ENCODE measurements at places on chromosomes 7 and 10.
A peak's percentile ranks its signal among the peaks of the same experiment; 100 is the strongest.

DNA sequence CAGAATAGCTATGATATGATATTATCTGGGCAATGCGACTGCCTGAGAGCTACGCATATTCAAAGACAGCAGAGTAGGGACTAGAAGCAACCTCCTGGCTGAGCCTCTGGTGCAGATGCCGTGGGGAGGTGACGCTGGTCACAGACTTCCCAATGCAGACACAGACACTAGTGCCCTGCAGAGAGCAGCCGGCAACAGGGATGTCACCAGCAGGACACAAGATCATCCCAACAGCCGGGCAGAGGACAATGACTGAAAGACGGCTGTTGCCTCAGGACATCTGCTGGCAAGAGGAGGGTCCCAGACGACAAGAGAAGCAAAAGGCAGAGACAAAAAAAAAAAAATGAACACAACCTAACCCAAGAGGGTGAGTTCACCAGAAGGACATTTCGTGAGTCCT is 104.6 kb downstream of the CALN1 start:
- no peak for DNase-seq

GRCh38 chr10:124168581-124168980 is 75.2 kb upstream of the CHST15 start:
- no peak for DNase-seq

DNA sequence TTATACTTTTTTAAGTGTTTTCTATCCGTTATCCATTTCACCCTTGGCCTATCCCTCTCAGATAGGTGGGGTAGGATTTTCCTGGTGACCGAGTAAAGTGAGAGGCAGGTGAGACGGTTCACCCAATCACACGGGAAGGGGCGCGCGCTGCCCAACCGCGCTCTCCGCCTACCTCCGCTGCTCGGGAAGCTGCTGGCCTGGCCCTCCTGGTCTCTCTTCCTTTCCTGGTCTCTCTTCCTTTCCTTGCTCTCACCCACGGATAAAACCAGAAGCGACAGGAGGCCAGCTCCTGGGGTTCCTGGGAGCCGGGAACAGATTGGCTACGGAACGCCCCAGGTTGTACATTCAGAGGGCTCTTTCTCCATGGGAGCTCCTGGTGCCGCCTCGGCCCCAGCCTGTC is 14.3 kb upstream of the ZNF212 start:
- no peak for DNase-seq

DNA sequence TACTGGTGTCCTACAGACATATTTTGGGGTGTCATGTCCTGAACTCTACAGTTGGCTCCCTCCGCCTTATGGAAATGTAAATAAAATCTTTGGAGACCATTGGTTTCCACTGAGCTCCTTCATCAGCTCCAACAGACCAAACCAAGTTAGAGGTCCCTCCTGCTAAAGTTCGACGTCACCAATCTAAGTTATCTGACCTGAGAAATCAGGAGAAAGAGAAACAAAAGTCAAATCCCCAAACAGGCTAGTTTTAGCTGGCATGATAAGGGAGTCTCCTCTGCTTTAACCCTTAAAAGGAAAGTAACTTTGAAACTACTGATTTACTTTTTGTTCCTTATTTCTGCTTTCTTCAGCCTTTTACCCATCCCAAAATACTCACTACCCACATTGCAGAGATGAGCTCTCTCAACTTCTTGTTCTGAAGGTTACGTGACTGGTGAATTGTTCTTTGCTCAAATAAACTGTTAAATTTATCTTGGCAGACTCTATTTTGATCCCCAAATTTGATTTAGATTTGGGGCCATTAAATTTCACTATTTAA is 39.9 kb downstream of the AVL9 start:
- no peak for DNase-seq

- DNase-seq, result no peak
These were observed 67.1 kb downstream of the OTUD1 start for GRCh38 chr10:23505797-23506465.

DNA sequence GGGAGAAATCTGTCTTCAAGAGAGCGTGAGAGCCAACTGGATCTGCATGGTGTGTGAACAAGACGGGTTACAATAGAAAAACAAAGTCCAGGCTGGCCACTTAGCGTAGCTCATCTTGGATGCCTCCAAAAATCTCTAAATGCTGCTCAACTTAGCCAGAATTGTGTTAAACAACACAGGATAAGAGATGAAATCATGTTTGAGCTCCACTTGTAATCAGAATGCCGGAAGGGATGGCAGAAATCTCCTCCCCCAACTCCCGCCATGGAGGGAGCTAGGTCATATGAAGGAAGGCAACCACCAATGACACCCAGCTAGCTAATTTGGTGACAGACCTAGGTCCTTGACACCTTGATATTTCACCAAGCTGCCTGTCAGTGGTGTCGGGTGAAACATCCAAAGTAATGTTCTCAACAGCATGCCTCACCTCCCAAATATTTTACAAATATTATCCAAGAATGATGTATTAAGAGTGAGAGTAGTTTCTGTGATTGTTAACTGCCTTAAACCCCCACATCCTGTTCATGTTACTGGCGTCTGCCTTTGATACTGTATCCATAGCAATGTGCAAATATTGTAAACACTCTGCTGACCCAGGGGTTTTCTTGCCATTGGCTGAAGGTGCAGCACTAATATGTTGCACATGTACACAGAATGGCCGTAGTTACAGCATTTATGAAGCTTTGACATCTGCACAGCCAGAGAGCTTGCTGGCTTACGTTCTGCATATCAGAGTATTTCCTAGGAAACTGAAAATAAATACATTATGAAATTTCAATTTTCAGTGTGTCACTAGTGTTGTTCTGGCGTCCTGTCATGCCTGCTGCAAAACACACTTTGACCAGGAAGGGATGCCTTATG is 25.8 kb downstream of the TMEM254 start:
- no peak for DNase-seq

DNA sequence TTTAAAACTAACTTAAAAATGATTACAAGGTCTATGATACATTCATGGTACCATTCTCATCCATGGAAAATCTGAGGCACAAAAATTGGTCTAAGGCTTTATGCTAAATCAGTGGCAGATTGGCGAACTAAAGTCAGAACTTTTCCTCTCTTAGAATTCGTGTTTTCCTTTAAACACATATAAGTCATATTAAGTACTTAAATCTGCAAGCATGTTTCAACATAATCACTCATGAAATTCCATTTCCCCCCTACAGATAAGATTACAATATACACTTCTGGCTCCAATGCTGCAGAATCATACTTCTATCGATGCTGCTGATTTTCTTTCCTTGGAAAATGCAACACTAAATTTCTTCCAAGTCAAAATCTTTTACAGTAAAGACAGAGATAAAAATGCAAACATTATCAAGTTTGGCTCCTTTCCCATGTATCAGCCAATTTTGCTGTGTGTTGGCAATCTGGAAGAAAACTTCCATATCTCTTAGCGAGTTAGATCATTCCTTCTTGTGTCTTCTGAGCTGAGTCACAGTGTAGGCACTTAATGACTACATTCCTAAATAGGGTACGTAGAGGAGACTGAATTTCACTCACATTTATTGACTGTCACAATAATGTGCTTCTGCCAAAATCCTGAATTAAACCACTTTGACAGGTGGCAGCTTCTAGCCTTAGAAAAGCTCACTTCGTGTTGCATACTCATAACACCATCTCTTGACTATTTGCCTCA is 76.4 kb upstream of the LRRC17 start:
- DNase-seq, result no peak

DNA sequence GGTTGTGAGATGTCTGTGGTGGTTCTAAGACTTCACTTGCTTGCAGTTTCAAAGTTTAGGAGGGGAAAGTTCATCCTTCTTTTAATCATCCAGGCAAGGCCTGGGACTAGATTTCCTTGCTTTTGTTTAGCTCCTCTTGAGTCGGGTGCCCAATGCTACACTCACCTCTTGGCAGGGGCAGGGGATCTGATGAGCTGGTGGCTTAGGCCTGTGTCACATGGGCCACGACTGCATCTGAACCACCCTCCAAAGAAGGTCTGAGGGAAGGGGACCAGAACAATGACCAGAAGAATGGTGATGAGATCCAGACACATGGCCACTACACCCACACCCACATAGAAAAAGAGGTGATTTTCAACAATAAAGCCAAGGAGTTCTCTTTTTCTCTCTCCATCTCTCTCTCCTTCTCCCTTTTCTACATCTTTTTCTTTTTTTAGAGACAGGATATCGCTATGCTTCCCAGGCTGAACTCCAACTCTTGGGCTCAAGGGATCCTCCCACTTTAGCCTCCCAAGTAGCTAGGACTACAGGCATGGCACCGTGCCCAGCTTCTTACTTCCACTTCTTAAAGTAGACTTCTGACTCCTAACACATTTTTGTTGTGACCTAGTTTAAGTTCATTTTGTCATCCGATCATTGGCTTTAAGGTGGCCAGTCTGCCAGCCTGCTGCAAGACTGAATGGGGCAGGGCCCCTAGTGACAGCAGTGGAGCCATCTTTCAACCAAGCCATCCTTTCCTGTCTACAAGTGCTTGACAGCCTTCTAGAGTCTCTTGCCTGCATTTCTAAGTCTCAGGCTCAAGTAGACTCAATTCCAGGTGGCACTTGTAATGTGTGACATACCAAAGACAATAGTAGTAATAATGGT is 350.9 kb downstream of the RNLS start:
- DNase-seq, result no peak

- no peak for DNase-seq
These were observed 203.0 kb upstream of the GPR26 start for GRCh38 chr10:123463181-123463580.

DNA sequence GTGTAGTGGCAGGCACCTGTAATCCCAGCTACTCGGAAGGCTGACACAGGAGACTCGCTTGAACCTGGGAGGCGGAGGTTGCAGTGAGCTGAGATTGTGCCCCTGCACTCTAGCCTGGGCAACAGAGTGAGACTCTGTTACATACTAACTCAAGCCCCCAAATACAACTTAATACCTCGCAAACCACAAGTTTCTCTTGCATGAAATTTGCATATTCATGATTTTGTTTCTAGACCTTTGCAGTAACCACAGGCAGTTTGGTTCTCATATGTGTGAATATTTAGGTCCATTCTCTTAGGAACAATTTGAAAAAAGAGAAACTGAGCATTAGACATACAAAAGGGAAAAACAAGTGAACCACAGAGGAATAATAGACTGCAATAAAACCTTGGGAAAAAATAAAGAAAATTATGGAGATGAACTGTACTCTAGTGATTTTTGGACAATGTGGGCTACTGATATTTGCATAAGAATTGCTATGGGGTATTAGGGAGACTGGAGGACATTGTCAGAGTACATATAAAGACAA is 77.0 kb downstream of the ZNF277 start:
- no peak for DNase-seq

GRCh38 chr7:45446195-45446944 is 127.8 kb upstream of the ADCY1 start:
- no peak for DNase-seq

- peak; percentile 30 for DNase-seq
These were observed 16.8 kb downstream of the TRIM8 start for GRCh38 chr10:102660888-102661657.

DNA sequence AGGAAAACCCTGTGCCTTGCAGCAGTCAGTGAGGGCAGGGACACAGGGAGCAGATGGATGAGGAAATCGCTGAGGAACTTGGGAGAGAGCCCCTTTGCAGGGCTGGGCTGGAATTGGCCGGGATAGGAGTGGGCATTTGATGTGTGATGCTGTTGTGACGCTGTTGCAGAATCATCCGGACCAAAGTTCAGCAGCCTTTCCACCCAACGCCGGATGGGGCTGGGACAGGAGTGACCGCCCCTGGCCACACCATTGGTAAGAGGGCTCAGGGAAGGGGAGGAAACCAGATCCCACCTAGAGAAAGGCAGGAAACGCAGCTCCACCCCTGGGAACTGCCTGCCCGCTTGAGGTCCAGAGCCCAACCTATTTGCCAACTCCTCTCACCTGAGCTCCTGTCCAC is 33.9 kb downstream of the PAX2 start:
- no peak for DNase-seq
